ENCODE measurements at places on chromosomes 5 and 9.

DNA sequence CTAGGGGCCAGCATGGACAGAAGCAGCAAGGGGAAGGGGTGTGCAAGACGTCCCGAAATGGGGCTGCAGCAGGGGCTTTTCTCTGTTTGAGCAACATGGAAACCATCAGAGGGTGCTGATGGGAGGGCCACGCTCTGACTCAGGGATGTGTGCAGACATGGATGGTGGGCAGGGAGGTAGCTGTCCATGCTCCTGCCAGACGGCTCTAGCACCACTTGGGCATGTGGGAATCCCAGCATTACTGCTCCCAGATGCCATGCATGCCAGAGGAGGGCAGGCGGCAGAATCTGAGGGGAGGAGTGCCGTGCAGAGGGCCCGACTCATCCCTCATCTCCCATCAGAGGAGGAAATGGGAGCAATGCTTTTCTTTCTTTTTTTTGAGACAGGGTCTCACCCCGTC, 45.6 kb upstream of the SLC25A51 start:
- no peak for DNase-seq

- DNase-seq, result no peak
Measured at GRCh38 chr9:72954431-72955125, 1.7 kb upstream of the ALDH1A1 start.

DNA sequence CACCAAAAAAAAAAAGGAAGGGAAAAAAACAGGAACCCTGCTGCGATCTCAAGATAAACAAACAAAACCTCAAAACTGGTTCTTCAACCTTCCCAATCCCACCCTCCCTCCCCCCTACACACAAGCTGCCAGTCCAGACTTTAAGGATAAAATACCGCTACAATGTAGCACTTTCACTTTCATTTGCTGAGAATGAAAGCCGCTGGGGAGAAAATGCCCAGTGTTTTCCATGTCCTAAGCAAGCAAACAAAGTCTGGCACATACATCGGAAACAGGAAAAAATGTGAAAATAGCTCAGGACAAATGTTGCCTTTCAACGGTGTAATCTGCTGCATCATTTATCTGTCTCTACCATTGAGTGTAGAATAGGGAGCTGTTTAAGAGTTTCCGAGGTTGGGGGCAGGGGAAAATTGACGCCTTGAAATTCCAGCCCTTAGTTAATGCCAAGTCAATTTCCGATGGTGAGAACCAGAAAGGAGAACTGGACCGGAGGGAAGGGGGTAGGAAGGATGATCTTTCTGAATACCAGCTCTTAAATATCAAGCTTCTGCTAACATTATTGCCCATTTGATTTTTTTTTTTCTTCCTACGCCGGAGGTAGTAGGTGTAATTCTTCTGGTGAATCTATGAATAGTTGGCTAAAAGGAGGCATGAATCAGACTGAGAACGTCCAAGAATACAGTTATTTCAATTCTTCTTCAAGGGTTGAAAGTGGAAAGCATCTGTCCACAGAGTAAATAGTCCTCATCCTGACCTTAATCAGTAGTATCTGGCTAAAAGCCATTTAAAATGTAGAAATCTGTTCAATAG, 1.2 kb upstream of the ADAMTS6 start:
- no peak for DNase-seq

- DNase-seq, result no peak
Measured at GRCh38 chr5:53882676-53883031, 322.2 kb downstream of the NDUFS4 start.

DNA sequence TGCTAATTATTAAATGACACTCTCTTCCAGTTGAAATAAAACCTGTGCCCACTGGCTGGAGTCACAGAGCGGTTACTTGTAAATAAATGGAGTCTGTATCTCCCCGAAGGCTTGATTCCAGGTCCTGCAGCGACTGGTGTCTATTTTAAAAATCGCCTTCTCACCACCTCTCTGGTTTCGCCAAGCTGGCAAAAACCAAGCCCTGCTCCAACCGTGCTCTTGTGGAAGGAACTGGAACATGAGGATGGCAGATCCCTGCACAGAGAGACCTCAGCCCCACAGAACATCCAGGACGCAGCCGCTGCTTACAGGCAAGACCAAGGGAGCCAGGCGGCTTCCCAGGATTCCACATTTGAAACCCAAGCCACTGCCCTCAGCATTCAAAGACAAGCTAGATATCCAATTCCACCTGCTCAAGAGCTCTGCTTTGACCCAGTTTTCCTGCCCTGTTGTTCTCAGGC, 15.0 kb downstream of the SEMA4D start:
- no peak for DNase-seq

DNA sequence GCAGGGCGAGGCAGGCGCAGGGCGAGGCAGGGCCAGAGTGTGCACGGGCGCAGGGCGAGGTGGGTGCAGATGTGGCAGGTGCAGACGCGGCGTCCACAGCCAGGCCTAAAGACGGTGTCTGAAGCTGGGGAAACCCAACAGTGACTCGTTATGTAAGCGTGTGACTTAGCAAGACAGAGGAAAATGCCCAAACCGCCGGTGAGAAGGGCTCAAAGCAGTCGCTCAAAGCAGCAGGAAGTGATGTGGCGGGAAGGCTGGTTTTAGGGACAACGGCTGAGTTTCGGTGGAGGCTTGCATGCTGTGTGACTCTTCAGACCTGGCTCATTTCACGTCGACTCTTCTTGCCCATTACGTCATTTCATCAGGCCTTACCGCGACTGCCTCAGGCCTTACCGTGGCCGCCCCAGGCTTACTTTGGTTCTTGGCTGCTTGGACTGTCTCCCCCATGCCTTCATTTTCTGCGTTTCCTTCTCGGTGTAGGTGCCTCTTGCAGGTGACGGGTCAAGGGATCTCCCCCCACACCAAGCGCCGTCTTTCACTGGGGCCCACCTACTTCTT, 50.5 kb upstream of the EXOC3 start:
- peak; percentile 43 for DNase-seq

DNA sequence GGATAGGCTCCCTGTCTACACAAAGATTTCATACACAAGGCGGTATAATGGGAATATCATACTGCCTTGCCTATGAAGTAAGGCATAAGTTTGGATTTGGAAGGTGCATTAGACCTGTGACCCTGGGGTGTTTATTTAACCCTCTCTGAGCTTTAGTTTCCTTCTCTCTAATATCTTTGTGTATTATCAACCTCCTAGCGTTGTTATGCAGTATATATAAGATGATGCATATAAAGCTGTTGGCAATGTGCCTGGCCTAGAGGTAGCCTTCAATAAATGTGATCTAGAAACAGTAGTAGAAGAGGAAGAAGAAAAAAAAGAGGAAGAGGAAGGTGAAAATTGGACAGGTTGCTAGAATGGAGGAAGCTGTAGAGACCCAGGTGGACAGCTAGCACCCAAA, 311.6 kb upstream of the CLINT1 start:
- DNase-seq, result no peak

DNA sequence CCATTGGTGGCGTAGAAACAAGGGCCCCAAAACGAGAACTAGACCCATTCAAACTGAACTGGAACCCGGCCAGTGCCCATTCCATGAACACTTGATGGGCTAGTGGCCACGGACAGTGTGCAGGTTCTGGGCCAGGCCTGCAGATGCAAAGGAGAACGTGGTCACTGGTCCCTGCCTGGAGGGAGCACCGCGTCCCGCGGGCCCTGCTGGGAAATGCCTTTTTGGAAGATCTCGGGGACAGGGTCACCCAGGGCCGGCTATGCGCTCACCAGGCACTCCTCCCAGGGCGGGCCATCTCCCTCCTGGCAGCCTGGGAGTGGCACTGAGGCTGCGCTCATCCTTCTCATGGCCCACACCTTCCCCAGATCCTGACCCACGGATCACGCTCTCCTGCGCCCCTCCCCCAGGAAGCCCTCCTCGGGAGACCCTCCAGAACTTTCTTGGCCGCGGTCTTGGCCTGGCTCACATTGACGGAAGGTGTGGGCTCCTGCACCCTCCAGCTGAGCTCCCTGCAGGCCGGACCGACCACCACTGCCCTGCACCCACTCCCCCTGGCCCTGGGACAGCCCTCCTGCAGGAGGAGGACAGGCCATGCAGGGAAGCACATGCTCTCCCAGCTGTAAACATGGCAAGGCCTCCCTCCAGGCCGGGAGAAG, 2.8 kb upstream of the DIPK1B start:
- DNase-seq, result no peak

- DNase-seq, result no peak
Measured at GRCh38 chr9:79674052-79674777, 102.5 kb downstream of the TLE4 start.

DNA sequence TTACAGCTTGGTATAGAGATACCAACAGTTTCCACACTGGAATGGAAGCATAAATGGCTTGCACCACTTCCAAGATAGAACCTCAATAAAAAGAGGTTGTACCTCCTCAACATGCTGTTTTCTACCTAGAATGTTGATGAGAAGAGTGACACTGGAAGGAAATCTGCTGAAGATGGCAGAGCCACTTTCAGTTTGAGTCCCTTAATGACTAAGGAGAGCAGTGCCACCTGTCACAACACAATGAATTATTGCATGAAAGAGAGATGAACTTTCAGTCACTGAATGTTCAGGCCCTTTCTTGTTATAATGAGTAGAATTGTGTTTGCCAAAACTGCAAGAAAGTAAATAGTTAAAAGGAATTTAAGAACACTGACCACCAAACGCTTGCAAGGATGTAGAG, 958.5 kb downstream of the DTWD2 start:
- DNase-seq, result no peak

GRCh38 chr9:74610523-74611061, 113.5 kb downstream of the RORB start:
- DNase-seq, result no peak

DNA sequence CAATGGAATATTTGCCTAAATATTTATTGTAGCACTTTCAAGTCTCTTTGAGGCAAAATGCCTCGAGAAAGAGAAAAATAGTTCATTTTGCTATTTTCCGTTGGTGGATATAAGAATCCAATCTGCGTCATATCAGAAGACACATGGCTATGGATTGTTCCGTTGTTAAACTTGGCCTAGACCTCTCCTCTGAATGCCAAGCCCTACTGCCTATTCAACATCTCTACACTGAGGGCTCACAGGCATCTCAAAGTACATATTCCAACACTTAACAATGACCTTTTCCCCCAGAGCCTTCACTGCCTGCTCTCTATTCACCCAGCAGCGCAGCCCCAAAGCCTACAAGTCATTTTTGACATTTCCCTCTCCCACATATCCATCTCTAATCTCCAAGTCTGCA, 350.1 kb downstream of the GLIS3 start:
- DNase-seq, result no peak

- no peak for DNase-seq
Measured at GRCh38 chr5:112908854-112909253, 13.2 kb downstream of the REEP5 start.

DNA sequence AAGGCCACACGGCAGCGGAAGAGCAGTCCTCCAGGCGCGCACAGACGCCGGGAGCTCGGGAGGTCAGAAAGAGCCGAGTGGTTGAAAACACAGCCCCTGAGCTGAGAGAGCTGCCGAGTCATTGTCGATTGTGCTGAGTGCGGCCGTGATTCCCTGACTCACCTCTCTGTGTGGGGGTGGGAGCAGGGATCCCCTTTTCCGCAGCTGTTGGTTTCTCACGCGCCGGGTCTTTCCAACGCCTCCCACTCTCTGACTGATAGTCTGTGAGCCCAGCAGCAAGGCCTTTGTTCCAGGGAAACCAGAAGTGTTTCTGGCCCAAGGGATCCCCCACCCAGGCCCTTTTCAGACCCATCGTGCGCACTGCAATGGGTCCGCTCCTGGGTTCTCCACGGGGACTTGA, 97.3 kb downstream of the MRPL36 start:
- DNase-seq, result no peak

DNA sequence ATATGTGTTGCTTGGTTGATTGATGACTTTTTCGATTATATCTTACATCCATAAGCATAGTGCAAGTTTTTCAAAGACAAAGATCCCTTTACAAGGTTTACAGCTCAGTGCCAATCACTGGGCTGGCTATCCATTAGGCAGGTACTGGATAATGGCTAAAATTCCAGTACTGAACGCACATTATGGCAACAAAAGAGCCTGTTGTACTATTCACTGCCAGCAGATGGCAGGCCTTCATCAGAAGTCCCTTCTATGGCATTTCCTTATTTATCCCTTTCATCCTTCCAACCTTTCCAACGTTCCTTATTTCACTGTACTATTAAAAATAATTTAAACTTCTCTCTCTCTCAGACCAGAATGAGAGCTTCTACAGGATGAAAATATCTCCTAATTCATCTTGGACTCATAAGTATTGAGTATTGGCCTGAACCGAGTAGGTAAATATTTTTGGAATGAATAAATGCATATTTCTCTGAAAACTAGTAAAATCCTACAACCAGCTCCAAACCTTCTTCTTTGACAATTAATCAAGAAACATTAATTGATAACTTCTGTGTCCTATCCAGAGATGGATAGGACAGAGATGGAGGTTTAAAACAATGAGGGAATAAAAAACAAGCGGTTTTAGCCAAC, 6.7 kb upstream of the WNT8A start:
- DNase-seq, result peak; percentile 32

- no peak for DNase-seq
Measured at GRCh38 chr5:119177226-119177625, 106.3 kb downstream of the DMXL1 start.

DNA sequence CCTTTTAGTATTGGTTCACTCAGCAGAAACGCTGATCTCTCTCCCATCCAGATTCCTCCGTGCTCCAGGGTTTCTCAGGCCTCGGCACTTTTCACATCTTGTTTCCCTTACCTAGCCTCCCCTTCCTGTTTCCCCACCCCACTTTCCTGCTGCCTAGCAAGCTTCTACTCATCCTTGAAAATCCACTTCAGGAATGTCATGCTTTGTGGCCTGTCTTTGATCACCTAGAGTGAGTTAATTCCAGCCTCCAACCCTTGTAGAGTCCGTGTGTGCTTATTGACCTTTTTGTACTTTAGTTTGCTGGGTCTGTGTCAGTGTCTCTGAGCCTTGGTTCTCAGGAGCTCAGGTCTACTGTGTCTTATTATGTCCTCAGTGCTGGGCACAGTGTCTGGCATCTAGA, 116.6 kb downstream of the AOPEP start:
- no peak for DNase-seq

GRCh38 chr9:72065076-72065475, 4.7 kb upstream of the C9orf57 start:
- DNase-seq, result no peak

- DNase-seq, result no peak
Measured at GRCh38 chr5:166401391-166401790, 1890.1 kb upstream of the WWC1 start.

- no peak for DNase-seq
Measured at GRCh38 chr5:65971643-65972042, 45.3 kb downstream of the ERBIN start.

- no peak for DNase-seq
Measured at GRCh38 chr5:94028001-94028400, 286.6 kb upstream of the POU5F2 start.

DNA sequence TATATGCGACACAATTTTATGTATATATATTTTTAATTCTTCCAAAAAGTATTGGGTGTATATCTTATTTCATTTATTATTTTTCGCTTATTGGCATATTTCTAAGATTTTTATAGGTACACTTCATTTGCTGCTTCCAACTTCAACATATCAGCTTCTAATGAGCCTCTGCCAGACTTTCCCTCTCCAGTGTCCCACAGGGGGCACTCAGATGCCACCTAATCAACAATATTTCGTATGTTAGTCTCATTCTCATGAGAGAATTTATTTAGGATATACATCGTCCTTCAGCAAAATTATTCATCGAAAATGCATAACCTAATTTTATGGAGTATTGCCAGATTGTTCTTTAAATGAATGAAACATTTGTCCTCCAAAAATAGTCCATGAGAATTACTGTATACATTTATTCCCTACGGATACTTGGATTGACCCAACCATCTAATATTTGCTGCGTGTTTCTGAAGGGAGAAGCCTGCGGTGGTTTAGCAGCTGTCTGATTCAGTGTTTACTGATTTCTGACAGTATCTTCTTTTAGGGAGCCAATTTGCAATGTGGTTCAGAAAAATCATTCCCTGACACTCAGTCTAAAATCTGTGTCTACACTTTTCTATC, 100.6 kb upstream of the SELENOP start:
- DNase-seq, result peak; percentile 19

All from stimulated activated CD8-positive, alpha-beta memory T cell treated with anti-CD3 and anti-CD28 coated beads, Interleukin-12 subunit alpha, Interleukin-12 subunit beta, amount 100 ng/mL, for 1 hour (primary cell).